ENCODE measurements at places on chromosomes 6 and 20.
A peak's percentile ranks its signal among the peaks of the same experiment; 100 is the strongest.

DNA sequence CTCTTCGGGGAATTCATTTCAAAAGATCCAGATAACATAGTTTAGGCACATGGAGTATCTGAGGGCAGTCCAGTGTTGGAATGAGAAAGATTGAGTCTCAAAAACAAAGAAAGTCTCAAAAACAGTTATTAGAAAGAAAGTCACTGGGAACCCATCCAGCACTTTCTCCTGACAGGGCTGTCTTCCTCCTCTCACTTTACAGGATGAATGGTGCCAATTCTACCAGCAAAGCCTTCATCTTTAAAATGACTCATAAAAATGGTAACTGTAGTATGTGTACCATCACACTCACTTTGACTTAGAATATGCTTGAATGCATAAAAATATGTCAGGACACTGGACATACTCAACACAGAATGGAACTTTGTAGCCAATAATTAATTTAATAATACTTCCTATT, 71.3 kb downstream of the SLC22A3 start:
- no peak for DNase-seq

- DNase-seq, result no peak
These were observed 339.2 kb downstream of the TENT5A start for GRCh38 chr6:81413306-81413705.

DNA sequence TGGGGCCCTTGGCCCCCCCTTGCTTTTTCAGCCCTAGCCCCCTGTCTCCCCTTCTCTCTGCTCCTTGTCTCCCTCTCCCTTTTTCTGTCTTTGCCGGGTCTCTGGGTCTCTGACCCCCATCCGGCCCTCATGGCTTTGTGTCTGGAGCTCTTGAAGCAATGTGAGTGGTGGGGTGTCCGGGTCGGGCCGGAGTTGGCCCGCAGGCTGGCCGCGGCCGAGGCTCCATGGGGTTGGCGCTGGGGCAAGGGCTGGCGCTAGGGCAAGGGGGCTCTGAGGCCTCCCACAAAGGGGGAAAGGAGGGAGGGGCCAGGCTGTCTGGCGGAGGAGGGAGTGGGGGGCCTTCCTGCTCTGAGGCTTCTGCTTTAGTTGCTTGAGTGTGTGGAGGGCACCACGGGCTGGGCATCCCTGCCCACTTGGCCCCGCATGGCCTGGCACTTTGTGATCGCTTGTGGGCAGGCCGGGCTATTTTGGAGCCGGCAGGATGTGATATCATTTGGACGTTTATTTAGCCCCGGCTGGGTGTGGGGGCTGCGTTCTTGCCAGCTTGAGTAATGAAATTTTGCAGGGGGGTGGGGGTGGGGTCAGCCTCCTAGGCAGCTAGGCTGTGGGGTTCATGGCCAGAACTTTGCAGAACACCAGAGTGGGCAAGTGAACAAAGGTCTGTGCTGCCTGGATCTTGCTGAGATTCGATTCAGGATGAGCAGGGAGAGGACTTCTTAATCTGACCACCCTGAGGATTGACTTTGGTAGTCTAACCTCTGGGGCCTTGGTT, 78.7 kb upstream of the MYL9 start:
- DNase-seq, result peak; percentile 17

- DNase-seq, result no peak
These were observed 50.0 kb upstream of the DST start for GRCh38 chr6:56692523-56693245.

- peak; percentile 64 for DNase-seq
These were observed 93.2 kb downstream of the GMPR start for GRCh38 chr6:16331384-16332174.
